PC-3 (cell line): ENCODE measurements at places on chromosomes 6 and 20. TPM values are rescaled to one million over a fixed set of nuclear protein-coding genes. Genes with fewer than 3 reads are reported as not detected.

TCEA2 gene
- 19.1 and 23.4 TPM in 2 replicates for total RNA-seq

NRSN1 gene
- not detected in 2 replicates for total RNA-seq

COL11A2 gene
- total RNA-seq, result 0.58 and 0.63 TPM in 2 replicates

SLC22A3 gene
- 0.47 and 0.92 TPM in 2 replicates for total RNA-seq

- H3K4me3 ChIP-seq, result no peak overlapping the region
- no peak for DNase-seq
- H3K27me3 ChIP-seq, result peaks cover 14% of the 10 kb centered on the region; the same call in 1 of the 2 replicates
- H3K27ac ChIP-seq, result no peak overlapping the region
- H3K4me1 ChIP-seq, result peaks cover 1% of the 10 kb centered on the region; the same call in 1 of the 2 replicates
Observed at GRCh38 chr20:19502169-19502568, 255.9 kb upstream of the RIN2 start.

DNA sequence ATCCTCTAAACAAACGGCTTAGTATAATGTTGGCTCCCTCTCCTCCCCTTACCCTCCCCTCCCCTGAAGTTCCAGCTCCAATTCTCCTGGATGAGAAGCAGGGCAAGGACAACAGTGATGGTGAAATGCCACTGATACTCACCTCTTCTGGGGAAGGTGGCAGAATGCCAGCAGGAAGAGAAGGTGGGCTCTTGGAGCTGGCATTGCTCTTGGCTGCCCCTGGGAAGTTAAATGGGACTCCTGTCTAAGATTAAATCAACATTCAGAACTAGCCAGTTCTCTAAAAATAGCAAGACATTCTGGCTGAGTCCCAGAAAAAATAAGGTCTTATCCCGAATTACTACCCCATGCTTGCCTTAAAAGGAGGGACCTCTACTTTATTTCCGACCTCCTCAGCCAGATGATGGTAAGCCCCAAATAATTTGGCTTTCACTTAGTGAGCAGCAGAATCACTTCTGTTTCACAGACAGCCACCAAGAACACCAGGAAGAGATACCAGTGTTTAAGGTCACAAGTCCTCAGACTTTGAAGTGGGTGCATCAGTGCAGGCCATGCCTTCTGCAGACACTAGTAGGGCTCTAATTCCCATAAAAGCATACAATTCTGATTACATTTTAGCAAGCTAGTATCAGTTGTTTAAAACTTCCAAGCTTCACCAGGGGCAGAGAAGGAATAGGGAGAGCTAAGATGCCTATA lies 46.0 kb upstream of the IL17A start:
- H3K4me1 ChIP-seq, result no peaks in the 10 kb centered on the region
- peaks cover 25% of the 10 kb centered on the region; the same call in 1 of the 2 replicates for H3K27me3 ChIP-seq
- no peak for DNase-seq
- H3K27ac ChIP-seq, result no peak overlapping the region
- H3K36me3 ChIP-seq, result no peaks in the 10 kb centered on the region

- no peak overlapping the region for H3K27ac ChIP-seq
- DNase-seq, result no peak
- H3K4me1 ChIP-seq, result no peaks in the 10 kb centered on the region
- no peak overlapping the region for H3K4me3 ChIP-seq
- no peaks in the 10 kb centered on the region for H3K36me3 ChIP-seq
- H3K27me3 ChIP-seq, result peaks cover 9% of the 10 kb centered on the region; the same call in 1 of the 2 replicates
Observed at GRCh38 chr6:98583506-98583905, 250.9 kb upstream of the POU3F2 start.

DNA sequence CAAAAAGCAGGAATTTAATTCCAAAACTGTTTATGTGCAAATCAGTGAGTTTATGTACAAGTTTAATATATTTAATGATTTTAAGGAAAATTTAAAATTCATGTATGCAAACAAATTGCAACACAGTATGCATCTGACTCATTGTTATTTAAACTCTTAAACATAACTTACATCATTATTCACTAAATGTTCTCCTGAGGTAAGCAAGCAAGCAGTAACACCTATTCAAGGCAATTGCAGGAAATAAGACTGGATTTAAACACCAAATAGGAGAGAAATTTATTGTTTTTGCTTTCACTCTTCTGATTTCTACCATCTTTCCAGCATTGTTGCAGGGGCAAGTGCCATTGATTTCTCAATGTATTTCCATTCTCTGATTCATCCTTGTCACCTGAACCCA lies 239.5 kb downstream of the TFAP2A start:
- DNase-seq, result peak; percentile 55
- peak overlapping the region; percentile 63 for H3K27ac ChIP-seq
- H3K4me1 ChIP-seq, result peaks cover 34% of the 10 kb centered on the region
- H3K27me3 ChIP-seq, result no peaks in the 10 kb centered on the region
- H3K36me3 ChIP-seq, result no peaks in the 10 kb centered on the region

- peaks cover 17% of the 10 kb centered on the region; the same call in 1 of the 2 replicates for H3K27me3 ChIP-seq
- H3K4me3 ChIP-seq, result no peak overlapping the region
- no peak overlapping the region for H3K27ac ChIP-seq
- H3K36me3 ChIP-seq, result no peaks in the 10 kb centered on the region
- no peaks in the 10 kb centered on the region for H3K4me1 ChIP-seq
- DNase-seq, result no peak
Observed at GRCh38 chr6:153590411-153590810, 448.6 kb upstream of the OPRM1 start.

- H3K4me1 ChIP-seq, result no peaks in the 10 kb centered on the region
- H3K4me3 ChIP-seq, result no peak overlapping the region
- H3K36me3 ChIP-seq, result no peaks in the 10 kb centered on the region
- DNase-seq, result peak; percentile 70
Observed at GRCh38 chr6:13538084-13538483, 36.3 kb upstream of the SIRT5 start.

GRCh38 chr6:3455569-3456394 lies 1.1 kb downstream of the SLC22A23 start:
- peak overlapping the region; percentile 89 for H3K4me3 ChIP-seq
- DNase-seq, result no peak
- H3K27me3 ChIP-seq, result no peaks in the 10 kb centered on the region
- H3K27ac ChIP-seq, result no peak overlapping the region
- H3K4me1 ChIP-seq, result peaks cover 18% of the 10 kb centered on the region
